ENCODE measurements at places on chromosomes 1 and 21.

- DNase-seq = no peak
Observed at GRCh38 chr1:116439701-116440100, 66.7 kb downstream of the ATP1A1 start.

DNA sequence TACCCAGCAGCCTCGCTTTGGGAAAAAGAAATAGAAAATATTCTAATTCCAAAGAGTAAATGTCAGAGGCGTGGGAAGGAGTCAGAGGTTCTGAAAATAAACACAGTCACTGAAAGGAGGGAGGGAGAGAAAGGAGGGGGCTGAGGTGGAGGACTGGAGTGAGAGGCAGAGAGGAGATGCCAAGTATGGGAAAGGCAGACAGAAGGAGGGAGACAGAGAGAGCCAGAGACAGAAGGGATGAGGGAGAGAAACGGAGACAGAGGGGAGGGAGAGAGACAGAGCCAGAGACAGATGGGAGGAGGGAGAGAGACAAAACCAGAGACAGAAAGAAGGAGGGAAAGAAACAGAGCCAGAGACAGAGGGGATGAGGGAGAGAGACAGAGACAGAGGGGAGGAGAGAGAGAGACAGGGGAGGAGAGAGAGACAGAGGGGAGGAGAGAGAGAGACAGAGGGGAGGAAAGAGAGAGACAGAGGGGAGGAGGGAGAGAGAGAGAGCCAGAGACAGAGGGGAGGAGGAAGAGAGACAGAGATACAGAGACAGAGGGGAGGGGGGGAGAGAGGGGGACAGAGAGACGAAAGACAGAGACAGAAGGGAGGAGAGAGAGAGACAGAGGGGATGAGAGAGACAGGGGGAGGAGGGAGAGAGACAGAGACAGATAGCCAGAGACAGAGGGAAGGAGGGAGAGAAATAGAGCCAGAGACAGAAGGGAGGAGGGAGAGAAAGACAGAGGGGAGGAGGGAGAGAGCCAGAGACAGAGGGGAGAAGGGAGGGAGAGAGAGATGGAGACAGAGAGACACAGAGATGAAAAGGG lies 525.5 kb downstream of the MATN1 start:
- no peak for DNase-seq

GRCh38 chr1:92995441-92996430 lies 34.5 kb upstream of the DIPK1A start:
- no peak for DNase-seq

GRCh38 chr1:198734323-198735008 lies 95.6 kb downstream of the PTPRC start:
- no peak for DNase-seq

GRCh38 chr1:184150776-184151531 lies 99.4 kb downstream of the TSEN15 start:
- no peak for DNase-seq

GRCh38 chr21:29155118-29155932 lies 24.9 kb downstream of the MAP3K7CL start:
- DNase-seq = no peak

DNA sequence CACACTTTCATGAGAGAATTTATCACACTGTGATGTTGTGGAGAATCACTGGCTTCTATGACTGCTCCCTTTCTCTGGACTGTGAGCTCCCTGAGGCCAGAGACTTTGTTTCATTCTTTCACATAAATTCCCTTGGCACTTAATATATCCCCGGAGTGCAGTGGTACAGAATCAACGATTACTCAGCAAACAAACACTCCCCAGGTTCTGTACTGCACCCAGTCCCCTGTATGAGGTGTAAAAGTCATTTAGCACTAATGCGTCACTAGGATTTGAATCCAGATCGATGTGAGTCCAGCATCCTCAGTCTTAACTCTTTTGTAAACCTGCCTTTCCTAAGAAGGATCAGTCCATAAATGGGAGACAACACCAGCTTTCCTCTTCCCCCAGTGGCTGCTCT lies 6.8 kb upstream of the UTP25 start:
- no peak for DNase-seq

- DNase-seq = peak; percentile 38
Observed at GRCh38 chr1:58155418-58156123, 391.0 kb downstream of the OMA1 start.

DNA sequence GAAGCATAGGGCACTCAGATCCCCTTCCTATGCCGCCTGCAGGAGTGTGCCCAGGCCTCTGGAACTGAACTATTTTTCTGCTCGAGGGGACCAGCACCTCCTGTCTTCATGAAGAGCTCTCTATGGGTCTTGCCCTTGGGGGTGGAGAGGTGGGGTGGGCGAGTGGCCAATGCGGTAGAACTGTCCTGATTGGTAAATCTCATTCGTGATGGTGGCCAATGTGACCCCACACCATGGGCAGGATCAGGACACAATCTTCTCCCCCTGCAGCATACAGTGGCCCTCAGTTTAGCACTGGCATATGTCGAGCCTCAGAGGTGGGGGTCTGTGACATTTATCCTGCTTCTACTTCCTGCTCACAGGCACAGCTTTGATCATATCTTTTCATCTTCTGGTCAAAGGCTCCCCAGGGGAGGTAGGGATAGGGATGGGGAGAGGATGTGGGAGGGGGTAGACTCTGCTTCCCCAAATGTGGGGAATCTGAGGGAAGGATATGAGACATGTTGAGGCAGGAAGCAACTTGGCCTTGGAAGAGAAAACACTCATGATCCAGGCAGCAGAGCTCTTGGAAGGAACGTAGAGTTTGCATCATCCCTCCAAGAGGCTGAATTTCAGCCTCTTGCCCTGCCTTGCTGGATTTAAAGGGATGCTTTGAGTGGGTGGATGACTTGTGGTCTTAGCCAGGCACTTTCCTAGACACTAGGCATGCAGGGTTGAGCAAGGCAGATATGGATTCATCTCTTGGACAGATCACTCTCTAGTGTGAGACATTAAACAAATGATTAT lies 81.8 kb downstream of the LAMC2 start:
- DNase-seq = no peak

Measured in RPMI8226 (cell line).